ENCODE measurements at places on chromosomes 16 and 17.

GRCh38 chr17:49994085-49995054 is 654 bp downstream of the DLX3 start:
- no peak for DNase-seq

GRCh38 chr16:77965346-77965745 is 57.0 kb upstream of the CLEC3A start:
- DNase-seq = no peak

GRCh38 chr16:9176547-9177418 is 85.3 kb downstream of the HAPSTR1 start:
- no peak for DNase-seq

DNA sequence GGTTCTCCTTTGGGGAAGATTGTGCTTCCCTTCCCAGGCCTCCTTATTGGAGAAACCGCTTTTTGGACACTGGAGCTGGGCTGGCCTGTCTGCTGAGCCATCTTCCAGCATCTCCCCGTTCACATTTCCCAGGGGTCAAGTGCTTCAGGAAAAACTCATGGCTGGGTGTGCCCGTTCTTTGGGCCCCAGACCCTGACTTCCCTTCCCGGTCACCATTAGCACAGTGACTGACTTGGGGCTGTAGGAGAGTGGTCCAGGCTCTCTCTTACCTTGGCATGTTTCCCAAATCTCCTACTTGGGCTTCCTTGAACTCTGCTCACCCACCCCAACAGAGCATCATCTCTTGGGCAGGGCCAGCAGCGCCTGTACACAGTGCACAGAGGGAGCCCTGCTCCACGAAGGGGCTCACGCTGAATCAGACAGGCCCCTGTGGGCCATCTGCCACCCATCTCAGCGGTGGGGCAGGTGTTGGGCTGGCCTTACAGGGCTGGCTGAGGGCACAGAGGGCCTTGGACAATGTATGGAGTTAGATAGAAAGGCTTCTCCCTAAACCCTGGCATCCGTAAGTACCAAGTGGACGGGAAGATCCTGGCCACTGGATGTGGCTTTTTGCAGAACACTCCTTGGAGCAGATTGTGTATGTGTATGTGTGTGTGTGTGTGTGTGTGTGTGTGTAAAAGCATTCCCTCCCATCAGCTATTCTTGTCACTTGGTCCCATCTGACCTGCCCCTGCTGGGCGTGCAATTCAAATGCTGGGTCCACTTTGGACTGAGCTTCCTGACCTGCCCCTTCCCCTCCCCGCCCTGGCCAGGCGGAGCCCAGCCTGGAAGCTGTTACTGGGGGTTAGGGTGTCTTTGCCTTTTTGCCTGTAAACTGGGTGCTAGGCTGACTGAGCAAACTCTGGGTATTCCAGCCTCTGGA is 24.9 kb upstream of the CDC42EP4 start:
- DNase-seq = no peak

- no peak for DNase-seq
Observed at GRCh38 chr16:24539850-24540601, 660 bp downstream of the RBBP6 start.

- DNase-seq = no peak
Observed at GRCh38 chr16:52379551-52379950, 167.4 kb downstream of the TOX3 start.

DNA sequence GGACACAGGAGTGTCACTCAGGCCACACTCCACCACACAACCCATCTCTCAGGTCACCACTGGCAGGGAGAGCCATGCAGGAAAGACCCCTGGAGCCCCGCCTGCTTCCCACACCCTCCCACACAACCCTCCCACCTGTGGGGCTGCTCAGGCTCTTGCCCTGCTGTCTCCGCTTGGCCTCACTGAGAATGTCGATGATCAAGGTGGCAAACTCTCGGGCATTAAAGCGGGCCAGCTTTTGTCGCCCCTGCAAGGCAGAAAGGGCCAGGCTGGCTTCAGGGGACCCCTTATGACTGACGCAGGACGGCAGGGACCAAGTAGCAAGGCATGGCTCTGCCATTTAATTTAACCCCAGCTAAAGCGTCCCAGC is 8.5 kb downstream of the TP53I13 start:
- no peak for DNase-seq

DNA sequence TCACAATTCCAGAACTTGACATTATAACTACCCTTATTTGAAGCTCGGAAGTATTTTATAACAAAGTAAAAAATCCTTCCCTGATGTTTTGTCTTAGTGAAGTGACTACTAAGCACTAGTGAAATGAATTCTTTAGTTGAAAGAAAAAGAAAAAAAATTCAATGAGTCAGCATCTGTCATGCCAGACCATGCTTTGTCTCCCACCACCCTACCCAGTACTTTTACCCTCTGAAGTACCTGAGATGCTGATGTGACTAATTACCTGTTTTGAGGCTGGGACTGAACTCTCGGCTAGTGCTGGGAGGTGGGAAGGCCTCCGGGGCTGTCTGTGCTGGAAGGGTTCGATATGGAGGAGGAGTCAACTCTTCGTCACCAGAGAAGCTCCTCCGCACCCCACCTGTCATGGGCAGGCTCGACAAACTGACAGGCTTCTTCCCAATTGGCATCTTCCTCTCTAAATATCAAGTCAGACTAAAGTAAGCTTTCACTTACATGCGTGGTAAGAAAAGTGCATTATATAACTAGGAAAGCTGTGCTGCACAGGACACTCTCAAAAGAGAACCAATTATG is 19.6 kb downstream of the NME2 start:
- DNase-seq = no peak

DNA sequence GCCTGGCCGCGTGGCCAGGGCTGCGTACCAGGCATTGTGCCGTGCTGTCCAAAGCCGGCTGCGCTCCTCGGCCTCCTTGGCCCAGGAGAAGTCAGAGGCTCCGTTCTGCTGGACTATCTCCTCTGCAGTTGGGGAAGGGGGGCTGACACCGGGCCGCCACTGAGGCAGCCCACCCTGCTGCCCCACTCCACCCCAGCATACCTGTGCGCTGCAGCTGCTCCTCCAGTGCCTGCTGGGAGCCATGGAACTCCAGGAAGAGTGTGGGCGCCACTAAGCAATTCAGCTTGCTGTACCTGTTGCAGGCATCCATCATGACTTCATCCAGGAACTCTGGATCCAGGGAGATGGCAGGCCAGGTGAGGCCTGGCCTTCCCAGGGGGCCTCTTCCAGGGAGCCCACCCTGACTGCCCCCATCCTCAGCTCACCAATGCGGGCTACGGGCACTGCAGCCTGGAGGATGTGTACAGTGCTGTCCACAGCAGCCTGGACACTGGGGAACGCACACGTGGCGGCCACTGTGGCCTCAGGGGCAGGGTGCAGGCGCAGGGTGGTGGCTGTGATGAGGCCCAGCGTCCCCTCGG is 2.9 kb downstream of the LDHD start:
- no peak for DNase-seq

DNA sequence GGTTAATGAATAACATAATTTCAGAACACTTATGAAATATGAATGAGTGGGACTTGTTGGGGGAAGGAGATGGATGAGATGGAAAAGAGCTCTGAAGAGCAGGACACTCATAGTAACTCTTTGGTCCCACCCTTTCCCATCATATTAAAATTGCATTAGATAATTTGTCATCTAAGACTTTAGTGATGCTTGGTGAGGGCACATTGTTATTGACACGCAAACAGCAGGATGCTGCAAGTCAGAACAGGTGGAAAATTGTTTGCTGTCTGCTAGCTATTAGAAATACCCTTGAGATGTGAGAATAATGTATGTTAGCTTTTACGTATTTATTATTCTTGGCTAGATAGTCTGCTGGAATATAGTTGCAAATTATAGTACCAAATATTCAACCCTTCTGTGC is 75.7 kb downstream of the TANC2 start:
- no peak for DNase-seq

- no peak for DNase-seq
Observed at GRCh38 chr17:78539781-78540180, 37.4 kb downstream of the DNAH17 start.

DNA sequence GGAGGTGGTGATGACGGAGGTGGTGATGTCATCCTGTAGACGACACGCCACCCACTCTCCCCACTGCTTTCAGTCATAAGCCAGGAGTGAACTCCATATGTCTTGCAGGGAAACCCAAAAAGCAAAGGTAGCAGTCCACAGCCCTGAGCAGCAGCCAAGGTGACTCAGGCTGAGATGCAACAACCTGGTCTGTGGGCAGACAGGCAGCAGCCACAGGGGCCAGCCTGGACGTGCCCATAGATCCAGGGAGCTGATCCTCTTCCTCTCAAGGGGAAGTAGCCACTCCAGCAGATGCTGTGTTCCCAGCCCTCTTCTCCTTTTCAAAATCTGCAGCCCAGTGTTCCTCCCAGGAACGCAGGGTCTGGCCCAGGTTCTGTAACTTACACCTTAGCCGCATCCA is 17.3 kb upstream of the CIITA start:
- no peak for DNase-seq

GRCh38 chr17:66830451-66830850 is 4.5 kb upstream of the CACNG5 start:
- no peak for DNase-seq

DNA sequence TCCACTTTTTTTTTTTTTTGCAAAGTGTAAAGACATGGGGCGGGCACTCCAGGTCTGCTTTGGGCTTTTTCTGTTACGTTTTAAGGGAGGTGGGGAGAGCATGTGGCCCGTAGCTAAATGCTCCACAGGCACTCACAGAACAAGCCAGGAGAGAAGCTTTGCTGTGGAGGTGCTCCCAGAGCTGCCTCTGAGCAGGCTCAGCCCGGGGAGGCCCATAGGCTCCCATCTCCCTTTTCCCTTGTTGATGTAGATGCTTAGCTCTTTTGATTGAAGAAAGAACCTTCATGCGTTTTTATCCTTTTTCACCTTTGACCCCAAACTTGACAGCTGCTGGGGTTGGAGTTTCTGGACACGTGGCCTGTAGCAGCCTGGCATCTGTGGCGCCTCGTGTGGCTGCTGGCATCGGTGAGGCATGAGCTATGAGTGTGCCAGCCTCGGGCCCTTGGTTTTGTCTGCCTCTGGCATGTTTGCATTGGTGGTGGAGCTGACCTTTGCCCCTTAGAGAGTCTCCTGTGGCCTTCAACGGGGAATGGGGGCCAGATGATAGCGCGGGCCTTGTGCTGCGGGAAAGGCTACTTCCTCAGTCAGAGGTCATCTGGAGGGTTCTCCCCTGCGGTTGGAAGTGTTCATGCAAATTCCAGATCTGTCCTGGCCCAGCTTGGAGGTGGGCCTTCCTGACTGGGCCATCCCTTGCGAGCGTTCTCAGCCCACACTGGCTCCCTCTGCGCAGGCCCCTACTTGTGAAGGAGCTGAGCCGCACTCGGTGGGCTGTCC is 20.0 kb upstream of the IL17C start:
- no peak for DNase-seq

- no peak for DNase-seq
Observed at GRCh38 chr16:12682432-12683165, 121.1 kb downstream of the CPPED1 start.

GRCh38 chr17:35865412-35866340 is 3.0 kb downstream of the HEATR9 start:
- no peak for DNase-seq

GRCh38 chr17:4833941-4834680 is 971 bp downstream of the MINK1 start:
- DNase-seq = peak; percentile 5

DNA sequence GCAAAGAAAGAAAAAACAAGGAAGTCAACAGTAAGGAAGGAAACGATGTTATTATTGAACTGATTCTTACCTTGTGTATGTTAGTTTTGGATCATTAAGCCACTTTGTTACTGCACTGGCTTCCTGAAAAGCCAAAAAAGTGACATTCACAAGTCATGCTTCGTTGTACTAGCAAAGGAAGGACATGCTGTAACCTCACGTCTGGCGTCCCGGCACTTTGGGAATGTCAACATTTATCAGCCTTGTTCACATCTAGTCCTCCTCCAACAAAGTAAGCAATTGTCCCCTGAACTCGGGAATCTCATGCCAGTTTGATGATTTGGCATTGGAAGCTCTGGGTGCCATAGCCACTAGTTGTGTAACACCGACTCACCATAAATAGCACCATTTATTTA is 731 bp upstream of the MKS1 start:
- peak; percentile 28 for DNase-seq

DNA sequence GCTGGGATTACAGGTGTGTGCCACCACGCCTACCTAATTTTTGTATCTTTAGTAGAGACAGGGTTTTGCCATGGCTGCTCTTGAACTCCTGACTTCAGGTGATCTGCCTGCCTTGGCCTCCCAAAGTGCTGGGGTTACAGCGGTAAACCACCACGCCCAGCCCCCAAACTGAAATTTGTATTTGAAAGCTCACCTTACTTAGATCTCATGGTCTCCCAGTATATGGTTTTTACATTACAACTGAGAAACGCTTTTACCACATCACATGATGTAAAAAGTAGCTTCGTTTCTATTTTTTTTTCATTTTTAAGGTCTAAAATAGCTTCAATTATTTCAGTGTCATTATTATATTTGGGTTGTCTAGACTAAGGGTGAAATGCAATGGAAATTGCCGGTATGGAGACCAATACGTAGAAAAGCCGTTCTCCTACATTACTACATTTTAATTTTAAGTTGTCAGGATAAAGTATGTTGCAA is 93.3 kb downstream of the BCAS3 start:
- DNase-seq = no peak

All from RCC 7860 (cell line).